Activated CD4-positive, alpha-beta T cell treated with anti-CD3 and anti-CD28 coated beads, Interleukin-2, amount 10 ng/mL, durations not matched to agents 7 days and 5 days (primary cell): ENCODE measurements at places on chromosomes 6 and 20. TPM values are rescaled to one million over a fixed set of nuclear protein-coding genes. Genes with fewer than 3 reads are reported as not detected.

Gene HLA-DOB
- total RNA-seq: 2.4 TPM

Gene TPX2
- total RNA-seq: 164 TPM

Gene PKIB
- total RNA-seq: 1.2 TPM

- H3K4me1 ChIP-seq: peaks cover 21% of the 10 kb centered on the region
- no peak overlapping the region for H3K27ac ChIP-seq
- H3K27me3 ChIP-seq: no peaks in the 10 kb centered on the region
- H3K36me3 ChIP-seq: no peaks in the 10 kb centered on the region
- no peak for DNase-seq
These were observed 12.1 kb upstream of the SRC start for GRCh38 chr20:37333848-37334318.

- peaks cover 38% of the 10 kb centered on the region for H3K4me1 ChIP-seq
- peak overlapping the region; percentile 97 for H3K27ac ChIP-seq
- H3K4me3 ChIP-seq: peak overlapping the region; percentile 91
- H3K36me3 ChIP-seq: peaks cover 61% of the 10 kb centered on the region
- no peak for DNase-seq
These were observed 395 bp downstream of the NELFE start for GRCh38 chr6:31958412-31958740.
